ENCODE measurements at places on chromosomes 3 and 15.

DNA sequence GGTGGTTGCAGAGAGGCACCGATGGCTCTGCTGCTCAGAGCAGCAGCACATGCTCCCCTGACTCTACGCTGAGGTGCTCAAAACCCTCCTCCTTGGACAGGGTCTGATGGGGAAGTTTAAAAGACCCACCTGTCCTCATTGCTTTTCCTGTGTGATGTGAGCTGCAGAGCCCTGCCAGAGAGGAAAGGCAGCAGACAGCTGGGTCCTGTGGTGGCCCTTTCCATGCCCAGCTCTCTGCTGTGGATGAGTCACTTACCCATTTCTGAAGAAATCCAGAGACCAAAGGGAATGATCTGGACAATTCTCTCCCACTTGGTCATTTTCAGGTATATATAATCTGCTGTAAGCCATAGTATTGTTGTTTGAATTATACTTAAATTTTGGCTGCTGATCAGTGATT lies 121.7 kb downstream of the CHDH start:
- no peaks in the 10 kb centered on the region for H3K4me1 ChIP-seq
- no peak overlapping the region for H3K4me3 ChIP-seq
- peaks cover 3% of the 10 kb centered on the region for H3K27me3 ChIP-seq
- H3K27ac ChIP-seq = no peak overlapping the region
- H3K36me3 ChIP-seq = no peaks in the 10 kb centered on the region

- peaks cover 88% of the 10 kb centered on the region for H3K36me3 ChIP-seq
- no peaks in the 10 kb centered on the region for H3K27me3 ChIP-seq
- no peak overlapping the region for H3K4me3 ChIP-seq
- no peak overlapping the region for H3K27ac ChIP-seq
These were observed 223.7 kb downstream of the ITPR1 start for GRCh38 chr3:4716706-4717362.

DNA sequence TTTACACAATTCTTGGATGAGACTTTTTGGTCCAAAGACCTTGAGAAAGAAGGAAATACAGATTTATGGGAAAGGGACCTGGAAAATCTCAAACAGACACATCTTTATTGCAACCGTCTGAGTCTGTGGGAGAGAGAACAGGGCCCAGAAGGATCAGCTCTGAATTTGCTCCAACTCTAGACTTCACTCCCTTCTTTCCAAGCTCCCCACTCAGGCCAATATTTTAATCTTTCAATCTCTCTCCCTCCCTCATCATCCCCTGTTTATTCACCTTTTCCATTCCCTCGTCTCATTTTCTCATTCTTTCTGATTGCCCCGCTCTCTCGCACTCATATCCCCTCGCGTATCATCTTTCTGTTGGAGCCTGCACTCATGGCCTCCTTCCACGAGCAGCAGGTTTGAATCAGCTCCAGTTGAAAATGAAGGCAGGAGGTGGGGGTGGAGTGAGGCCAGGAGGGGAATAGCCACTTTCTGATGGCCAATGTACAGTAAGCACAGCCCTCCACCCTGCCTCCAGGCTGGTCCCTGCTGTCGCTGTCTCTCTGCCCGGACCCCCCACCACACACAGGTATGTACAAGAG lies 63.6 kb upstream of the BOC start:
- no peaks in the 10 kb centered on the region for H3K36me3 ChIP-seq
- DNase-seq = no peak
- no peak overlapping the region for H3K27ac ChIP-seq
- H3K4me1 ChIP-seq = no peaks in the 10 kb centered on the region
- no peak overlapping the region for H3K4me3 ChIP-seq
- no peaks in the 10 kb centered on the region for H3K27me3 ChIP-seq

DNA sequence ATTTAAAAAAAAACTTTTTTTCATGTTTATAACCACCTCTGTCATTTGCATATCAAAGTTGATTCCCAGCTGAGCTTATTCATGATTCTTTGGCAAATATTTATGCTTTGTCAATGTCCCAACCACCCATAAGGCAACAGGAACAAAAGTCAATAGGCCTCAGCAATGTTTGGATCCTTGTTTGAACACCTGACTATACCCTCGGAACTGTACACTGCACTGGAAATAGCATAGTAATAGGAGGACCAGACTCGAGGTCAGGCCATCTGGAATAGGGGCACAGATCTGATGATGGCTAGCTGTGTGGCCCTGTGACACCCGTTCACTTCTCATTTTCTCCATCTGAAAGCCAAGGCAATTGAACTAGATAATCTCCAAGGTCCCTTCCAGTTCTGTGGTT lies 301.7 kb upstream of the ATP11B start:
- no peaks in the 10 kb centered on the region for H3K36me3 ChIP-seq
- no peak overlapping the region for H3K27ac ChIP-seq
- no peak overlapping the region for H3K4me3 ChIP-seq
- H3K4me1 ChIP-seq = no peaks in the 10 kb centered on the region

DNA sequence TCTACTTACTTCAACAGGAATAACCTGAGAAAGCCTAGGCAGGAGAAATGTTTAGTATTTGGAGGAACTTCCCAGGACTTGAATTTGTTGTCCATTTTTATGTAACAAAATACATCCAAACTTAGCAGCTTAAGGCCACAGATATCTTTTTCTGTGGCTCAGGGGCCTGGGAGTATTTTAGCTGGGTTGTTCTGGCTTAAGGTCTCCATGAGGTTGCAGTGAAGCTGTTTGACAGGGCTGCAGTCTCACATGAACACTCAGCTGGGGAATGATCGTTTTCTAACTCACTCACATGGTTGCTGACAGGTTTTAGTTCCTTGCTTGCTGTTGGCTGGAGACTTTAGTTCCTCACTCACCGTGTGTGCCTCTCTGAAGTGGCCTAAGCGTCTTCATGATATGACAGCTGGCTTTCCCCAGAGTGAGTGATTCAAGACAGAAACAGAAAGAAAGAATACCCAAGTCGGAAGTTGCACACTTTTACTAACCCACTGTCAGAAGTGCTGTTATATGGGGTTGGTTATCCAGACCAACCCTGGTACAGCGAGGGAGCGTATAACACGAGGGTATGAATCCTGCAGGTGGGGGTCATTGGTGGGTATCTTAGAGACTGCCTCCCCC lies 229.7 kb upstream of the TBL1XR1 start:
- no peaks in the 10 kb centered on the region for H3K27me3 ChIP-seq
- peak overlapping the region; percentile 37 for H3K4me3 ChIP-seq
- peak; percentile 80 for DNase-seq
- peak overlapping the region; percentile 15 for H3K27ac ChIP-seq
- H3K36me3 ChIP-seq = no peaks in the 10 kb centered on the region

- H3K4me1 ChIP-seq = peaks cover 11% of the 10 kb centered on the region
- no peaks in the 10 kb centered on the region for H3K27me3 ChIP-seq
- DNase-seq = no peak
- H3K36me3 ChIP-seq = no peaks in the 10 kb centered on the region
- H3K4me3 ChIP-seq = no peak overlapping the region
These were observed 52.3 kb upstream of the CGNL1 start for GRCh38 chr15:57323806-57324589.

GRCh38 chr3:52019352-52020080 lies 23.8 kb upstream of the RPL29 start:
- H3K4me1 ChIP-seq = no peaks in the 10 kb centered on the region
- DNase-seq = no peak
- no peaks in the 10 kb centered on the region for H3K36me3 ChIP-seq
- H3K27me3 ChIP-seq = no peaks in the 10 kb centered on the region
- no peak overlapping the region for H3K27ac ChIP-seq

DNA sequence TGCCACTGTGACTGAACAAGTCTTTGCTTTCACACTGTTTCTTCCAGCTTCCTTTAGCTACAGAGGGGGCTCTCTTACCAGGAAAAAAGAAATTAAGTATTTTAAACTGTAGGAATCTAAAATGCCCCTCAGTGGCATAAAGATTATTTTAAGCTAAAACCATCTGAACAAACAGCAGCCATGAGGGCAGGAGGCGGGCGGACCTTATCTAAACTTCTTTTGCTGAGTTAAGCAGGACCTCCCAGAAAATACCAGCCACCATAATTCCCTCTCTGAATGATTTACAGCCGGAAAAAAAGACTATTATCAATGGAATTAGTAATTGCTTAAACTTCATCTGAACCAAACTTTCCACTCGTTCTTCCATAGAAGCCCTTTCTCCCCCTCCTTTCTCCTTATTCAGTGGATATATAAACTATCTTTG lies 5.2 kb upstream of the TOPAZ1 start:
- H3K27ac ChIP-seq = no peak overlapping the region
- H3K36me3 ChIP-seq = no peaks in the 10 kb centered on the region
- no peak overlapping the region for H3K4me3 ChIP-seq
- no peaks in the 10 kb centered on the region for H3K27me3 ChIP-seq
- H3K4me1 ChIP-seq = peaks cover 7% of the 10 kb centered on the region
- DNase-seq = no peak

GRCh38 chr3:195895861-195896360 lies 12.4 kb downstream of the TNK2 start:
- peak; percentile 86 for DNase-seq
- H3K4me1 ChIP-seq = peaks cover 68% of the 10 kb centered on the region
- H3K27ac ChIP-seq = peak overlapping the region; percentile 98

DNA sequence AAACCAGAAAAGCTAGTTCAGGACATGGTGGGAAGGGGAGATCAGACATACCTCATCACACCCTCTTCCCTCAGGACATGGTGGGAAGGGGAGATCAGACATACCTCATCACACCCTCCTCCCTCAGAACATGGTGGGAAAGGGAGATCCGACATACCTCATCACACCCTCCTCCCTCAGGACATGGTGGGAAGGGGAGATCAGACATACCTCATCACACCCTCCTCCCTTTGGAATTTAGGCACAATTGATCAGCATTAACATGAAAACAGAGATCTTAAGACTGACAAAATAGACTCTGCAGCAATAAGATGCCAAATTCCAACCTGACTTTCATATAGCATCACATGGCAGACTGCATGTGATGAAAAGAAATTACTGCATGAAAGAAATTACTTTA lies 412.7 kb upstream of the ZNF717 start:
- no peak overlapping the region for H3K27ac ChIP-seq
- H3K4me1 ChIP-seq = no peaks in the 10 kb centered on the region
- H3K4me3 ChIP-seq = no peak overlapping the region
- no peaks in the 10 kb centered on the region for H3K27me3 ChIP-seq

DNA sequence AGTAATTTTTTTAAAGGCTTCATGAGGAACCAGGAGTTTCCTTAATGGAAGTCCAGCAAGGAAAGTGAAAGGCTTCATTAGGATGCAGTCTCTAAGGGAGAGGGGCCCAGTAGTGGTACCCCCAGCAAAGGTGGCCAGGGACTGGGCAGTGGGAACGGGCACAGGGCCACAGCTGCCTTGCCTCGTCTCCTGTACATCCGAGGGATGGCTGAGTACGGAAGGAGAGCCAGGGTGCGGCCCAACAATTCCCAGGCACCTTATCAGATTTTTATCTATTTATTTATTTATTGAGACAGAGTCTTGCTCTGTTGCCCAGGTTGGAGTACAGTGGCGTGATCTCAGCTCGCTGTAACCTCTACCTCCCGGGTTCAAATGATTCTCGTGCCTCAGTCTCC lies 14.5 kb downstream of the SEMA3G start:
- H3K27ac ChIP-seq = no peak overlapping the region
- no peaks in the 10 kb centered on the region for H3K27me3 ChIP-seq
- H3K4me1 ChIP-seq = peaks cover 20% of the 10 kb centered on the region
- DNase-seq = no peak
- no peak overlapping the region for H3K4me3 ChIP-seq
- no peaks in the 10 kb centered on the region for H3K36me3 ChIP-seq

Measured in CD14-positive monocyte (primary cell).